Jurkat, Clone E6-1 (cell line): ENCODE measurements at places on chromosomes 13 and 19.
A peak's percentile ranks its signal among the peaks of the same experiment; 100 is the strongest.

DNA sequence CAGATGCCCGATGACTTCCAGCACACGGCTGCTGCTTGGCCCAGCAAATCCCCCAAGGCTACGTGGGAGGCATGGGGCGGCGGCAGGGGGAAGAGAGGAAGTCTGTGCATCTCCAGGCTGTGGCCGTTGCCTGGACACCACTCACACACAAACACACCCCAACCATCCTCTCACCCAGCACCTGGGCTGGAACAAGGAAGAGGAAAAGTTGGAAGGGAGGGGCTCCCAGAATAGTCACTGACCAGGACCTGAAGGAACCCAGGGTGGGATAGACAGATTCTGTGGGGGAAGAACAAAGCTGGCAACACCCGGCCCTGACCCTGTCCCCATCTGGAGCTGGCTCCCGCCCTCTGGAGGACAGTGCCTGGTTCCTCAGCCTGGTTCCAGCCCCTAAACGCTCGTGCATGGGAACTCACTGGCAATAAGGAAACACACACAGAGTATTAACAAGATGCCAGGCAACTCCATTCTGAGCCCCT lies 11.2 kb downstream of the PPP6R1 start:
- DNase-seq: no peak

DNA sequence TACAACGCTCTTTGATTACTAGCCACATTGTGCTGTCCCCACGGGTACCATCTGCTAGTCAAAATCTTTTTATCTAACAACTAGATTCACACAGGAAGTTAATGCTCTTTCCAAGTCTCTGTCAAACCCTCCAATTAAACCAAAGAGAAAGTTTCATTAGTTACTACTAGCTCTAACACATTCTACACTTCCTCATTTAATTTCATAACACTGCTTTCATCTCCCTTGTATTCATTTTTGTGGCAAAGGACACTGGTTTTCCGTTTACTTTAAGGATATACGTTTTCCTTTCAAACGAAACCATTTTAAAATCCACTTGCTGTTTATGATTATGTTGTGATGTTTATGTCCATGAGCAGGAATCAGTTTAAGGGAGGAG lies 5.3 kb downstream of the DYRK1B start:
- no peak for DNase-seq

GRCh38 chr13:30880151-30880855 lies 25.8 kb upstream of the MEDAG start:
- DNase-seq: no peak

GRCh38 chr13:102980331-102980982 lies 85.8 kb downstream of the SLC10A2 start:
- DNase-seq: no peak

- no peak for DNase-seq
Observed at GRCh38 chr13:73300718-73301425, 242.1 kb downstream of the KLF5 start.

GRCh38 chr13:40346592-40346991 lies 319.8 kb downstream of the FOXO1 start:
- no peak for DNase-seq

DNA sequence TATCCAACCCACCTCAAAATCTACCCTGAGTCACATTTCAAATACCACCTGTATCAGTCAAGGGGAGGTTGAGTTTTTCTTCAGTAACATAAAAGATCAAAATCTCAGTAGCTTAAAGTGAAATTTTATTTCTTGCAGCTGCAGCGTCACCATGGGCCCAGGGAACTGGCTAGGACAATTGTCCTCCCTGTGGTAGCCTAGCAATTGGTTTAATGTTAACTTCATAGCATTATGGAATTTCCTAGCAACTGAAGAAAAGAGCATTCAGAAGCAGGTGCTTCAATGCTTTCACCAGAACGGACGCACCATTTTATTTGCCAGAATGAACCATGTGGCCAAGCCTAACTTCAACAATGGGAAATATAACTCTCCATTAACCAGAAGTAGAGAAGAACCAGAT lies 359.3 kb upstream of the TSHZ3 start:
- DNase-seq: no peak

GRCh38 chr19:49807904-49808675 lies 5.0 kb downstream of the FUZ start:
- DNase-seq: no peak

DNA sequence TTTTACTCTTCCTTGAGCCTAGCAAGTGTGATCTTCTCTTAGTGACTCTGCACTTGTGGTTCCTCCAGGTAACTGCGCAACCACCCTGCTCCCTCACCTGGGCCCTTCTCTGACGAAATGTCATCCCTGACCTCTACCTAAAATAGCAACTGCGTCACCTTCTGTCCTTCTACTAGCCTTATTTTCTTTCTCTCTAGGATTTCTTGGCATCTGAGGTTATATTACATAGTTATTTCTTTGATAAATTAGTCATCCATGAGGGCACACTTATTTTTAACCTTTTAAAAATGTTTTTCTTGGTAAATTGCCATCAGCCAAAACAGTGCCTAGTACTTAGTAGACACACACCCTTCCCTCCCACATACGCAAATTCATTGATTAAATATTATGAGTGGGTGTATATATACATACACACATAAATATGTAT lies 355.5 kb downstream of the ENOX1 start:
- no peak for DNase-seq

DNA sequence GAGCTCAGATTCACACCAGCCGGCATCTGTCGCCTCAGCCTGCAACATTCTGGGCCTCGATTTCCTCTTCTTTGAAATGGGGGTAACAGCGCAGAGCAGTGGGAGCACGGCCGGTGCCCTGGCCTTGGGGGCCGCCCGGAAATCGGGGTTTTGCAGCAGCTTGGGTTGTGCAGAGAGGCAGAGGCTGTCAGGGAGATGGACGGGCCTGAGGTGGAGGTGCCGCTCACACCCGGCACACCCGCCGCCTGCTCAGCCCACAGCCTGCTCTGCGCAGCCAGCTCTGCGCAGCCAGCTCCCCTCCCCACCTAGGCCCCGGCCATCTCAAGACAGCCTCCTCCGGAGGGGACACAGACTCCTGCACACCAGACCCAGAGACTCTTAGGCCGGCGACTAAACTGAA lies 10.6 kb downstream of the KLF2 start:
- no peak for DNase-seq

DNA sequence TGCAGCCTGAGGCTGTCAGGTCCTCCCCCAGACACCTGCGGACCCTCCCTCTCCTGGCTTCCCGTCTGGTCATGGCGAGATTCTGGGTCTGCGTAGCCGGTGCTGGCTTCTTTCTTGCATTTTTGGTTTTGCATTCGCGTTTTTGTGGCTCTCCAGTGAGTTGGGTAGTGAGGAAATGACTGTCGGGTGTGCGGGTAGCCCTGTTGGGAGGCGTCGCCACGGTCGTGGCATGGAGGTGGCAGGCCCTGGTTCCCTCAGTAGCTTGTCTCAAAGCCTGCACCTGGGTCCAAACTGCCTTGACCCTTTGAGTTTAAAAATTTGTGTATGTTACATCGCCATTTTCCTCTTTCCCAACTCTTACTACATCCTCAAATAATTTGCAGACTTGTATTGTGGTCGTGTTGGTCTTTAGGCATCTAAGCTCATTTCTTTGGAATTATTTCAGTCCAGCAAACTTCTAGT lies 344 bp downstream of the NHLRC3 start:
- DNase-seq: peak; percentile 28

GRCh38 chr13:103895835-103896531 lies 829.8 kb upstream of the SLC10A2 start:
- no peak for DNase-seq

- DNase-seq: no peak
Observed at GRCh38 chr13:39410096-39410901, 192.7 kb downstream of the LHFPL6 start.

DNA sequence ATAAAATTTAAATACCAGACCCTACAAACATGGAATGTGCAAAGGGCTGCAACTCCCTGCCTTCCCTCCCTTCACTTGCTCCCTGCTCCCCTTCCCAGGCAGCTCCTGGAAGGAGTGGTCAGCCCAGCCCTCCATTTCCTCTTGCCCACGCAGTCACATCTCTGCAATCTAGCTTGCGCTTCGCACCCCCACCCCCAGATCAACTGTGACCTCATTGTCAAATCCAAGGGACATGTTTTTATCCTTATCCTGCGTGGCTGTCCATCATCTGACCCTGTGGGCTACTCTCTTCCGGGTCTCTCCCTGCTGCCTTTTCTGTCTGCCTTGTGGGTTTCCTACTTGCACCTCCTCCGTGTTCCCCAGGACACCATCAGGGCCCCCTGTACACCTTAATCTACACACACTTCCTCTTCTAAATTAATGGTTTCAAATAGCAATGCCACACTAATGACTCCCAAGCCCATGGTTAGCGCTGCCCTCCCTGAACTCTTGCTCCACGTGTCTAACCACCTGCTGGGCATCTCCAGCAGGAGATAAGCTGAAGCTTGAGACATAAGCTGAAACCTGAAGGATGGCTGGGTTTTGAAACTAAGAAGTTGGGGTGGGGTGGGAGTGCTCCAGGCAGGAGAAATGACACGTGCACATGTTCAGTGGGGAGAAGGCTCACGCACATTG lies 118.3 kb downstream of the USP12 start:
- no peak for DNase-seq

DNA sequence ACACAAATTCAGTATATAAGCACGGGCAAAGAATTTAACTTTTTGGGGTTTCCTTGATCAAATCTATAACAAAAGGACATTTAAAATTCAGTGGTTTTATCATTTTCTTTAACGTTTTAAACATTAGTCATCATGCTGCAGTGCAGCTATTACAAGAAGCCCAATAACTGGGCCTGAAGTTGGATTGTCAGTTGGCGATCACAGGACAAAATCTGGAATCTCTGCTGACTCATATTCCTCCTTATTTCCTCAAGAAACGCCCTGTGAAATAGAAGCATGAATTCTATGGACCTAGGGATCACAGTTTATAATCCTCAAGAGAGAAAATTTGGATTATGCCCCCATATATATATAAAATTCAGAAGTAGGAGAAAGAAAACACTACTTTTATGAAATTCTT lies 971.6 kb upstream of the MIR17HG start:
- DNase-seq: no peak

DNA sequence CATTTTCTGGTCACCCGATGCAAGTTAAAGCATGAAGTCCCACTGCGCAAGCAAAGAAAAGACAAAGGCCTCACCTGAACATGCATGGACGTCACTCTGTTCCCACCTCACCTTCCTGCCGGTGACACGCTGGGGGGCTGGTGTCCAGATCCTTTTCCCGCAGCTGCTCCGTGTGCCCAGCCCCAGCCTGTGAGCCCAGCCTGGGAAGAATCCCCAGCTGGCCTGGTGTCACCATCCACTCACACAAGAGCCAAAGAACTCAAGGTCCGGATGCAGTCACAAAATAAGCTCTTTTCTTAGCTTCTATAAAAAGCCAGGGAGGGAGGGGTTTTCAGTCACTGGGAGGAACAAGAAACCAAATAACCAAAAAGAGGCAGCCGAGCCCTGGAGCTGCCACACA lies 249.9 kb downstream of the COL4A1 start:
- no peak for DNase-seq

DNA sequence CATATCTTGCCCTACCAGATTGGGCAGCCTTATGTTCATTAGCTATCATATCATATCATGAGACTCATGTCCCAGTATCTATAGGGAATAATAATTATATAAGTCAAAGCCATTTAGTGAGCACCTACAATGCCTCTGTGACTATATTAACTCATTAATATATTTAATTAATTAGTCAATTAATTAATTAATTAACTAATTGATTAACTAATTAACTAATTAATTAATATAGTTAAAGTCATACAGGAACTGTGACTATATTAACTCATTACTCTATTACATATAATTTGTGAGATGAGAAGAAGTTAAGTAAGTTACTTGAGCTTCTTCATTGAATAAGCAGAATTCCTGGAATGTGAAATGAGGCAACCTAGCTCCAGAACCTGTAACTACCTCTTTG lies 588.3 kb upstream of the SLITRK1 start:
- no peak for DNase-seq

DNA sequence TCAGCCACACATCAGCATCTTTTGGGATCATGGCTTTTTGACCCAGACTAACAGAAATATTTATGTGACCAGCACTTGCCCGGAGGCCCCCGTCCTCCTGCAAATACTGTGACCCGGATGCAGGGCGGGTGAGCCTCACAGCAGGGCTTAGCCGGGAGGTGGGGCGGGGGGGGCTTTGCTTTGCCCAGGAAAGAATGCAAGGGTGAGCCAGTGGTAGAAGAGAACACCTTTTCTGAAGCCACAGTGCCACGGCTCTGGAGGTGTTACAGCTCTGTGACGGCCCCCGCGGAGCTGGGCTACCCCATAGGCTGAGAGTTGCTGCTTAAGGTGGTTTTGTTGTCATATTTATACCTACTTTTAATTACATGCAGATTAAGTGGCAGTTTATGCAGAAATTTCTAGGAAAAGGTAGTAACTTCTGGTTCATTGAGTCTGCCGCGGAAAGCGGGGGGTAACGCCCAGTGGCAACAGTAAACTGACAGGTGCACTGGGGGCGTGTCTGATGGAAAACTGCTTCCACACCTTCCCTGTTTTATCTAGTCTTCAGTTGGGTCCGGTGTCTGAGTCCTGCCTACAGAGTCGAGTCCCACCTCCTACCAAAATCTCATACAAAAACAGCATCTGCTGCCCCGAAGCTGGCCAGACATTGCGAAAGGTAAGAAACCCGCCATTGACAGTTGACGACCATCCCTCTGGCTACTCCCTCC lies 187.9 kb downstream of the TEX29 start:
- no peak for DNase-seq

GRCh38 chr19:45156011-45156630 lies 4.7 kb downstream of the NKPD1 start:
- DNase-seq: no peak
